A549 treated with CpdA at 1 μM for 4 hours (cell line): ENCODE measurements at places on chromosomes 11 and 22. TPM values are rescaled to one million over a fixed set of nuclear protein-coding genes. Genes with fewer than 3 reads are reported as not detected.

The MMP11 gene
- 0.09 to 0.18 TPM (median 0.12 TPM) in 4 of 5 replicates, not detected in the other for total RNA-seq

The OR52I2 gene
- not detected in 5 replicates for total RNA-seq

The C11orf52 gene
- not detected in 5 replicates for total RNA-seq

The SLC25A18 gene
- 0.05 TPM in 1 of 5 replicates, not detected in the others for total RNA-seq

The SLCO2B1 gene
- 3.3 to 6.7 TPM (median 4.1 TPM) in 5 replicates for total RNA-seq

The C22orf31 gene
- not detected in 5 replicates for total RNA-seq

The BIK gene
- total RNA-seq = 0.86 to 1.4 TPM (median 1.0 TPM) in 5 replicates
